ENCODE measurements at places on chromosomes 3 and 15. TPM values are rescaled to one million over a fixed set of nuclear protein-coding genes. Genes with fewer than 3 reads are reported as not detected.
A peak's percentile ranks its signal among the peaks of the same experiment; 100 is the strongest.

Gene GPX1
- polyA plus RNA-seq = 184 TPM

DNA sequence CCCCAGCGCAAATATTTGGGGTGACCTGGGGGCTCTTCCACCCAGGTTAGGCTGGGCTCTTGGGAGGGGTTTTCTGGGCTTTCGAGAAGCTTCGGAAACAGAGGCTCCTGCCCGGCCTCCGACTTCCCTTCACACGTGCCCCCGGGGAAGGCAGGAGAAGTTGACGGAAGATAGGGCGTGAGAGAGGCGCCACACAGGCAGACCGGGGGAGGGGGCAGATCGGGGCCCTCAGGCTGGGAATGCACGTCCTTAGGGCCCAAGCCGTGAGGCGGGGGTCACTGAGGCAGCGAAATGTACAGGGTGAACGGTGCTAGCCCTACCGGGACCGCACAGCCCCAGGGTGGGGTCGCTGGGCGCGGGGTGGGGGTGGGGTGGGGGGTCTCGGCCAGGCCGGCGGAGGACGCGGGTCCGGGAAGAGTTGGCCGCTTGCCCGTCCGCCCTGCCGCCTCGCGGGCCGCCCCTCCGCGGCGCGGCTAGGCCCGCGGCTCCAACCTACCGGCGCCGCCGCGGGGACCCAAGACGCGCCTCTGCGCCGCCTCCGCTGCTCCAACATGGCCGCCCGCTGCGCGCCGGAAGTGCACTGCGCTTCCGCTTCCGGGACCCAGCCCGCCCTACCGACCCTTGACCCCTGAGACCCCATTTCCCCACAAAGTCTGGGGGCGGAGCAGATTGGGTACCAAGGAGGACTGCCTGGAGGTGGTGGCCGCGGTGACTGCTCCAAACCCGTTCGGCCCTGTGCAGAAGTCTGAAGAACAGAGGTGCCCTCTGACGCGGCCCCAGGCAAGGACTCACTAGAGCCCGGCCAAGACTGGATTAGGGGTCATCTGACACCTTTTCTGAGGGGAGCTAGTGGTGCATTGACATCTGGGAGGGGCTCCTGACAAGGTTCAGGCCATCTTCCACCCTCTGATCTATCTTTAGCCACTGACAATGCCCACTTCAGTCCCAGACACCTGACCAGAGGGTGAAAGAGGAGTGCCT is at the start of gene CCDC71:
Gene CCDC71, minus strand, starts transcription at position 561 of the 981 bp plus-strand sequence. CDS start 2,123 bp downstream, outside the sequence.
- DNase-seq = peak; percentile 75

Gene ZBTB38
- polyA plus RNA-seq = 66.1 TPM

- no peak for DNase-seq
Measured at GRCh38 chr15:96402403-96402802, 71.9 kb downstream of the NR2F2 start.

GRCh38 chr3:196287090-196287439 is 461 bp downstream of the PCYT1A start:
- DNase-seq = no peak

- DNase-seq = no peak
Measured at GRCh38 chr3:51044982-51045381, 340.1 kb upstream of the MANF start.

Gene ZNF620
- 9.2 TPM for polyA plus RNA-seq

Gene SH3GL3
- polyA plus RNA-seq = 10.7 TPM

- DNase-seq = no peak
Measured at GRCh38 chr15:73886717-73887345, 13.5 kb downstream of the TBC1D21 start.

Gene SNTN
- polyA plus RNA-seq = not detected

GRCh38 chr3:83317605-83318004 is 1556.2 kb upstream of the GBE1 start:
- no peak for DNase-seq

DNA sequence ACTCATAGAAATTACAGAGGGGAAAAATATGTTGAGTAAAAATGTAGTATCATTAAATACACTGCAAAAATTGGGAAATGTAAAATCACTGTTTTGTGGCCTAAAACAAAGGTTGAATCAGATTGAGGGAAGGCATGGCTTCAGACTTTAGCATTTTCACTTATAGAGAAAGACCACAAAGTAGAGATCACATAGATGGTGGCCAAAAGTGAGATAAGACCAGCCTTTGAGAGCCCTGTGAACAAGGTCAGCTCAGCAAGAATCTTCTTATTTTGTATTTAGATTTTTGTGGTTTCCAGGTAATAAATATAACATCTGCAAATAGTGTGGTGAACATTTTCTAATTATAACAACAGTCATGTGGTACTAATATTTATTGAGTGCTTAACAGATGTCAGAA is 544.8 kb upstream of the DPPA4 start:
- no peak for DNase-seq

- DNase-seq = no peak
Measured at GRCh38 chr3:194407423-194407822, 8.4 kb upstream of the GP5 start.

DNA sequence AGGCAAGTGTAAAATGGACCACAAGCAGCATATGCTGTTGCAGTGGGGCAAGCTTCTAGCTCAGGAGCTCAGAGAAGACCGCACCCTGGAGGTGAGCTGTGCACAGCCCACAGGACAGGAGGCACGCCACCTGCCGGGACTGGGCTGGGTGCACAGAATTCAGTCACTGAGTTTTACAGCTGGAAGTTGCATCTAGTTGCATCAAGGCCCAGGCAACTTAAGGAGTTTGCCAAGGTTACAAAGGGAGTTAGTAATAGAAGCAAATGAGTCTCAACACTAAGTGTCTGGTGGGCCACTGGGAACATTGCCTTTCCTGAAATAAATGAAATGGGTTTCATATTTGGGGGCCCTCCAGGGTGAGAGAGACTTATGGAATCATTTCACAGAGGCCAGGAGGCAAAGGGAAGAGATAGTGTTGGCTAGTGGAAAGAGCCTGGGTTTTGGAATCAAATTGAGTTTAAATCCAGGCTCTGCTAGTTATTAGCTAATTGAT is 36.0 kb upstream of the TIMP4 start:
- no peak for DNase-seq

Gene FAM174B
- 33.3 TPM for polyA plus RNA-seq

Gene PPARG
- 27.4 TPM for polyA plus RNA-seq

Gene CATSPER2
- polyA plus RNA-seq = 3.3 TPM

Gene BRPF1
- polyA plus RNA-seq = 24.6 TPM

Gene CPB1
- 0.95 TPM for polyA plus RNA-seq

Gene METTL6
- 23.9 TPM for polyA plus RNA-seq

GRCh38 chr3:61725851-61726333 is 164.5 kb downstream of the PTPRG start:
- DNase-seq = no peak

Gene OR5K2
- polyA plus RNA-seq = 0.41 TPM

DNA sequence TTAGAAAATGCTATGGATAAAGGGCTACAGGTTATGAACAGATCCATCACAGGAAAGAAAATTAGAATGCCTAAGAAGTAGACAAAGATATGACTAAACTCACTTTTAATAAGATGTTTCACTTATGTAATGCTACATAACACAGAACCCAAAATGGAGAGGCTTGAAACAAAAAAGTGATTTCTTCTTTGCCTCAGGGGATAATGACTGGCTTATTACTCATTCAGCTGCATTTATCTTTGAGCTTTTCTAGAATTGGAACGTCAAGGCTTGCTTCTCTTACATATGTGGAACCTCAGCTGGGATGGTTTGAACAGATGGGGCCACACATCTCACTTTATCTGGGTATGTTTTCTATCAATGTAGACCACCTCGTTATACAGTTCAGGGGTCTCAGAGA is 120.6 kb upstream of the EPHA3 start:
- DNase-seq = no peak

Gene RTP4
- 0.37 TPM for polyA plus RNA-seq

DNA sequence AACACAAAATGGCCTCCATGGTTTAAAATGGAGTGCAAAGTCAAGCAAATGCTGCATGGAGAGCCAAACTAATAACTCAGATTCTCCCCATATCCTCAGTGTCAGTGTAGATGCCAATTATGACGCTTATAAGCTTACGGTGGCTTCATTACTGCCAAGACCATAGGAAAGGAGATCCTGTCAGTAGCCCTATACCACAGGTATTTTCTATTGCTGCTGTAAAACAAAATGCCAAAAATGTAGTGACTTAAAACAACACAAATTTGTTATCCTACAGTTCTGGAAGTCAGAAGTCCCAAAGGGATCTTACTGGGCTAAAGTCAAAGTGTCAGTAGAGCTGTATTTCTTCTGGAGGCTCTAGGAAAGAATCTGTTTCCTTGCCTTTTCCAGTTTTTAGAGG is 149.8 kb upstream of the GBE1 start:
- DNase-seq = no peak

DNA sequence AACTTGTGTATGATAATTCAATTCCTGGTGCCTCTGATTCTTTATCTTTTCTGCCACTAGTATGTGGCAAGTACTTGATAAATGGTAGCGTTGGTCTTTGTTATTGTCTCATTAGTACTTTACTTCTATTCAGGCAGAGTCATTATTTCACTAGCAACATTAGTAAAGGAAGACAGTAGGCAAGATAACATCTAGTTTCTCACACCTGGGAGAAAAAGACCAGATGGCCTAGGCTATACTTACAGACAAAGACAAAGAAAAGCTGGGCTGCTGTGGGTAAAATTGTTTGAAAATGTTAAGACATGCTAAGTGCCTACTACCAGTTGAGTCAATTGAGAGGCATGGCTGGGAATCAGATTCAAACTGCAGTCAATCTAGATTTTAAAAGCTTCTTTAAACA is 198.7 kb upstream of the CMC1 start:
- DNase-seq = no peak

Gene GOLGA8S
- polyA plus RNA-seq = 0.95 TPM

- no peak for DNase-seq
Measured at GRCh38 chr15:78082106-78082742, 4.7 kb upstream of the TBC1D2B start.

Gene GOLGA8G
- 0.22 TPM for polyA plus RNA-seq

DNA sequence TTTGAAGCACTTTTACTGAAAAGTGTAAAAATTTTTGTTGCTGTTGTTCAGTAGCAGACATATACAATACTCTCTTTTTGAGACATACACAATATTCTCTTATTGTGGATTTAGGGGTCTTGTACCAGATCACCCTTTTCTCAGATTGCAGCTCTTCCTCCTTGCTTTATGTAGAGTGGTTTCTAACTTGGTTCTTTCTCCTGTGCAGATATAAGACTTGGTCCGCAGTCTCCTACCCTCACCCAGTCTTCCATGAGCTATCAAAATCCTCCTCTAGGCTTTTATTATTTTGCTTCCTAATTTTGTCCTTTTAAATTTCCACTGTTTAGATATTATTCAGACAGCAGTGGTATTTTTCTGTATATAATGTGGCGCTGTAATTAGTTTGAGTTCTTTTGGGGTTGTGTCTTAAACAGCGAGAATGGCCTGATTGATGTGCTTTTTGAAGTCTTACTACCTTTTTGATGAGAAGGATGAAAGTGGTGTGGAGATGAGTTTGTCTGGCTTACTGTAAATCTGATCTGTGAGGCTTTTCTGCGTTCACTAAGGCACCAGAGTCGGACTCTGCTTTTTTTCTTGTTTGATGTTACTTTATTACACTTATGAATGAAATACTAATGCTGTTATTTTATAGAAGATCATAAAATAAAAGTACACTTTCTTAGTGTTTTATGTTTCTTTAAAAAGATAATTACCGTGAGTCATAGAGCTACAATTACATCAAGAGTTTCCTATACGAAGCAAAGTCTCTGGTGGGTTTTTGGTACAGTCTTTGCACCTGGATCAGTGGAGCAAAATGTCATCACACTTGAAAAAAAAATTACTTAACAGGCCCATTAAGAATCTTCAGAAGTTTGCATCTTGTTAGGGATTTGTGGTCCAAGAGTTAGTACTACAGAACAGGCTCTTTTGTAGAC is 27.8 kb downstream of the FNDC3B start:
- DNase-seq = no peak
